Lower lobe of right lung (tissue), 2 donors: ENCODE measurements at places on chromosomes 1 and 21. TPM values are rescaled to one million over a fixed set of nuclear protein-coding genes. Genes with fewer than 3 reads are reported as not detected.

RBM11 gene
- 2.6 TPM for total RNA-seq

S100A12 gene
- 54.9 TPM for total RNA-seq

TBX19 gene
- 3.1 TPM for total RNA-seq

MRPS21 gene
- total RNA-seq: 45.9 TPM

BARHL2 gene
- not detected for total RNA-seq

KCNA3 gene
- 19.4 TPM for total RNA-seq

KLHDC9 gene
- 7.2 TPM for total RNA-seq

HES5 gene
- 1.5 TPM for total RNA-seq

IFNLR1 gene
- 11.7 TPM for total RNA-seq

OR2AK2 gene
- total RNA-seq: not detected

NCAM2 gene
- 8.8 TPM for total RNA-seq

IL22RA1 gene
- 0.83 TPM for total RNA-seq

RNF220 gene
- 72.5 TPM for total RNA-seq

IGFN1 gene
- total RNA-seq: 0.18 TPM

NPR1 gene
- total RNA-seq: 58.8 TPM

KIF21B gene
- total RNA-seq: 4.7 TPM

ANKRD65 gene
- total RNA-seq: 22.3 TPM

ZSWIM5 gene
- total RNA-seq: 3.6 TPM

MYOG gene
- not detected for total RNA-seq

TRIM45 gene
- total RNA-seq: 2.1 TPM

LRP8 gene
- total RNA-seq: 9.2 TPM

TSPEAR gene
- 0.27 TPM for total RNA-seq

GPR3 gene
- total RNA-seq: 0.18 TPM

EVI5 gene
- 48.5 TPM for total RNA-seq

SYT14 gene
- not detected for total RNA-seq

GRHL3 gene
- 0.80 TPM for total RNA-seq

GJA4 gene
- 16.1 TPM for total RNA-seq

FCAMR gene
- total RNA-seq: not detected

PRAMEF1 gene
- total RNA-seq: not detected

ERICH3 gene
- total RNA-seq: 8.1 TPM

LEFTY1 gene
- total RNA-seq: not detected

NMNAT2 gene
- 0.62 TPM for total RNA-seq

CNR2 gene
- not detected for total RNA-seq

SPATA1 gene
- total RNA-seq: 2.5 TPM
